NCI-H1436 treated with DMSO at 0.1 percent for 48 hours (cell line): ENCODE measurements at places on chromosomes 2 and 18.

DNA sequence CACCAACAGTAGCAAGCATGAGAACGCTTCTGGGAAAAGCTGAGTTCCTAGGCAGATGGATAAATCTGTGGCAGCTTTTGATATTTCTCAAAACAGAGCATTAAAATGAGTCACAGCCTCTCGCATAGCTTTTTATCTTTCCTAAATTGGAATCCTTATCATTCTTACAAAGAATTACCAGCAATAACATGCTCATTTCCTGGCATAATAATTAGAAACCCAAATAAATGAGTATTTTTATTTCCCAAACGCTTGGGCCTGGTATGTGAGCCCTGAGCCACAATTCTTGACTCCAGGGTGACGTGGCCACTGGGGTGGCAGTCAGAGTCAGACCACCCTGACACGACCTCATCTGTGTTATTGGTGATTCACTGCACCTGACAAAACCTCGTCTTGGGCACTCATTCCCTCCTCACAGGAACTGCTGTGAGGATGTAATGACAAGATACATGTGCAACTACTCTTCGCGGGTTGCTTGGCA lies 210.7 kb downstream of the ARL4C start:
- DNase-seq, result no peak

DNA sequence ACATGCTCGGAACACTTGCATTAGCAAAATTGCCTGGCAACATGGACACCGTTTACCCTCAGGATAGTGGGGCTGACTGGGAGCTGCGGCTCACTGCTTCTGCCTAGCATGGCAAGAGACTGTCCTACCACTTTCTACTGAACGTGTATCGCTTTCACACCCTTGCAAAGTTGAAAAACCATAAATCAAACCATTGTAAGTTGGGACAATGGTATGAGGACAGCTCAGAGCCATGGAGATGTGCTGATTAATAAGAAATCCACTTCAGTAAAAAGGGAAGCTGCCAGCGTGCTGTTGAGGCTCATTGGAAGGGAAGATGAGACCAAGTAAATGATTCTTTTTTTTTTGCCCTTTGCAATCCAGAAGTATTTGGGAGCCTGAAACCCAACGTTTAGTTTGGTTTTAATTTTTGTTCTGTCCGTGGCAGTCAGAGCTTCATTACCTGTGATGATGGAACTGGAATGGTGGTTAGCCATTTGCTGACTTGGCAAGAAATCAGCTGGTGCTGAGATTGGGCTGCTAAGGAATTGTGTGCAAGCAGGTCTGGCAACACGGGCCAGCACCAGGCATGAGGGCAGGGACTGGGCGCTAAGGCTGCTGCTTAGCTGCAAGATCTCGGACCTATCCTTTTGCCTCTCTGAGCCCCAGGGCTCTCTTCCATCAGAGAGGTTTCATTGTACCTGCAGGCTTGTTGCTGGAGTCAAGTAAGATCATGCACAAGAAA lies 75.5 kb upstream of the HS6ST1 start:
- no peak for DNase-seq

DNA sequence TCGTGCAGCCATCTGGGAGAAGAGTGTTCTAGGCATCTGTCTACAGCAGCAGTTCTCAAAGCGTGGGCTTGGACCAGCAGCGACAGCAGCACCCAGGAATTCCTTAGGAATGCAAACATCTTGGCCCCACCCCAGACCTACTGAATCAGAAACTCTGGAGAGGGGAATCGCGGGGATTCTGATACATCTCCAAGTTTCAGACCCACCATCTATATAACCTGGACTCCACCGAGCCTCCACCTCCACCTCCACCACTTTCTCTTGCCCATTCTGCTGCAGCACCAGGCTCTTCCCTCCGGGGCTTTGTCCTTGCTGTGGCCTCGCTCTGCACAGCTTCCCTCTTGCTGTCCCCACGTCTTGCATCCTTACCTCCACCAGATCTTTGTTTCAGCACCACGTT lies 256.4 kb downstream of the BCL2 start:
- DNase-seq, result no peak

DNA sequence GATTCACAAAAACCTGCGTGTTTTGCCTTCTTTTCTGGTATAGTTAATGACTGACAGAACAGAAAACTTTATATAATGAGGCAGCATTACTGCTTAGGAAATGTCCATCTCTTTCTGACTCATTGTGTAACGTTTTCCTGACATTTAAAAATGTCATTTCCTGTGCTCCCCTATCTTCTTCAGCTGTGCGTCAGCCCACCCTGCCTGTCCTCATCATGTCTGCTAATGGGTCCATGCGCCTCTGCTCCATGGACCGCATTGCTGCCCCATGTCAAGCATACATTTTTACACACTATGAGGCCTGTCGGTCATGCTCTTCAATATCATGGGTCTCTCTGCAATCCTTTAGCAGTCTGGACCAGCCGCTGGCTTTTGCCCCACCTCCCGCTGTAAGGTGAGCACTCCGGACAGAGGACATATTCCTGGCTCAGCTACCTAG lies 234.3 kb downstream of the CDCA7 start:
- DNase-seq, result no peak

DNA sequence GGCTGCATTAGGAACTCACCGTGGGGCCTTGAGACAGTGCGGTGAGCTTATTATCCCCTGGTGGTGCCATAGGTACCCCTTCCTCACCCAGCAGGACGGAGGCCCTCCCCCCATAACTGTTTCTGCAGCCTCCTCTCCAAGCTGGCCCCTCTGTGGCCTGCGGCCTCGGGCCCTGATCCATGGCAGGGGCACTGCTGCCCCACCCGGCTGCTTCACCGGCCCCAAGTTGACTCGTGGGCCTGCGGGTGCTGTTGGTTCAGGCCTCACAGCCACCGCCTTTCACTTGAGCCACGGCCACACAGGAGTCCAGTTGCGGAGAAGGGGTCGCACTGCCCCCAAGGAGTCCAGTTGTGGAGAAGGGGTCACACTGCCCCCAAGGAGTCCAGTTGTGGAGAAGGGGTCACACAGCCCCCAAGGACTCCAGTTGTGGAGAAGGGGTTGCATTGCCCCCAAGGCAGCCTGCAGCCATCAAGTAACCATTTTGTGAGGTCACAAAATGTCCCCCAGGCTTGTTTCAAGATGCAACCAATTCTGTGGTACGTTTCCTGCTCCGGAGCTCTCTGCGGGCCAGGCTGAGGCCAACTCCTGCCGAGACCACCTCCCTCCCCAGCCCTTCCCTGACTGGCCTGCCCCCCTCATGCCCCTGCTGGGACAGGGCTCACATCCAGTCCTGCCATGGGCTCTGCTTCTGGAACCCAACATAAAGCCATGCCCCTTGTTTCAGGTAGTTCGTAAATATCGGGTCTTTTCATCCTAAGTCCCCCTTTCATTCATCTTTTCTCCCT lies 4.6 kb downstream of the LRRFIP1 start:
- DNase-seq, result no peak

GRCh38 chr2:31388736-31389135 lies 25.8 kb downstream of the XDH start:
- no peak for DNase-seq

GRCh38 chr18:75544051-75544481 lies 116.6 kb upstream of the SMIM21 start:
- no peak for DNase-seq

DNA sequence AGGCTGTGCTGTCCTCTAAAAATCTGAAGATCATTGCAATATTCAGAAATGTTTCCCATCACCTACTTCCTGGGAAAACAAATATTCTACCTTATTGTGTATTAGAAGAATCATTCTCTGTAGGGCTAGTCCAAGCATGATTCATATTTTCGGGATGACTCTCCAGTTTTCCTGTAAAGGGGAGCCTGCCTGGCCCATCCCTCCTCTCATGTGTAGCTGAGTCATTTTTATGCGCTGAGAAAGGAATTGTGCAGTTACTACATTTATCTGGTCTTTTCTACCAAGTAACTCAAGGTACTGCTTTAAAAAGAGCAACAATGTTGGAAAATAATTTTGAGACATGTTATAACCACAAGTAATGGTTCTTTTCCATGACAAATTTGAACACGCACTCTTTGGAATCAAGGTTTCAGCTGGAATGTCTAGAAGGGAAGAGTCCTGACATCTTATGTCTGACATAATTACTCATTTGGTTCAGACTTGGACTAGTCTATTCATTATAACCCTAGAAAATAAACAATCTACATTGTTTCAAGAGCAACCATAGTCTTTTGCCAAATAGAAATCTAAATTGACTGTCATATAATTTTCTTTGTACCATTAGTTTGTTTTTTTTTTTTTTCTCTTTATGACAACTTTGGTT lies 6.6 kb downstream of the DSG3 start:
- DNase-seq, result no peak

- no peak for DNase-seq
Observed at GRCh38 chr2:67055387-67056304, 341.5 kb upstream of the ETAA1 start.

DNA sequence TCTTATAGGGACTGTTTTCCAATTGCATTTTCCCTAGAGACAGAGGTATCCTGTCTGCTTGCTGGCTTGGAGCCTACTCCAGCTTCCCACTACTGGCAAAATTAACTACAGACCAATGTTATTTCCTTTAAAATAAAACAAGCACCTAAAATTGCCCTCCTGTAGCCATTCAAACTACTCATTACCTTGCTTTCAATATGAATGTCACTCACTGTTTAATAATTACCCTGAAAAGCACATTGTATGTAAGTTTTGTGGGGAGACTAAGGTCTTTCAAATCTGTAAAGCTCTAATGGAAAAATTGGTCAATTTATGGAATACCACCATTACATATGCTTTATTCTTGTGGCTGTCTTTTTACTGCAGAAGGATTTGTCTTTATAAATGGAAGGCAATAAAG lies 87.3 kb downstream of the DOCK10 start:
- peak; percentile 67 for DNase-seq

DNA sequence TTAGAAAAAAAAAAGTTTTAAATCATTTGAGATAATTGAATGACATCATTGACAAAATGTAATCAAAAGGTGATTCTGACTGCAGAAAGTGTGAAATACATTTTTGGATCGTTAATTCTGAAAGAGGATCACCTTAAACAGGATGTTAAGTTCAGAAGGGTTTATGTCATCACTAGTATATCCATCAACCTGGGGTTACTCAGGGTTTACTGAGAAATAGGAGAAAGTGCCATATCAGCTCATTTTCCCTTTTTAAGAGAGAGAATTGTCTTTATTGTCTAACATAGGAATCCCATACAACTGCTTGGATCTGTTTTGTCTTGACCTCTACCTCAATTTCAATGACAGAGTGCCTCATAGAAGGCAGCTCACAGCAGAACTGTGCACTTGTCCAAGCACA lies 466.1 kb upstream of the LINC00305 start:
- no peak for DNase-seq

DNA sequence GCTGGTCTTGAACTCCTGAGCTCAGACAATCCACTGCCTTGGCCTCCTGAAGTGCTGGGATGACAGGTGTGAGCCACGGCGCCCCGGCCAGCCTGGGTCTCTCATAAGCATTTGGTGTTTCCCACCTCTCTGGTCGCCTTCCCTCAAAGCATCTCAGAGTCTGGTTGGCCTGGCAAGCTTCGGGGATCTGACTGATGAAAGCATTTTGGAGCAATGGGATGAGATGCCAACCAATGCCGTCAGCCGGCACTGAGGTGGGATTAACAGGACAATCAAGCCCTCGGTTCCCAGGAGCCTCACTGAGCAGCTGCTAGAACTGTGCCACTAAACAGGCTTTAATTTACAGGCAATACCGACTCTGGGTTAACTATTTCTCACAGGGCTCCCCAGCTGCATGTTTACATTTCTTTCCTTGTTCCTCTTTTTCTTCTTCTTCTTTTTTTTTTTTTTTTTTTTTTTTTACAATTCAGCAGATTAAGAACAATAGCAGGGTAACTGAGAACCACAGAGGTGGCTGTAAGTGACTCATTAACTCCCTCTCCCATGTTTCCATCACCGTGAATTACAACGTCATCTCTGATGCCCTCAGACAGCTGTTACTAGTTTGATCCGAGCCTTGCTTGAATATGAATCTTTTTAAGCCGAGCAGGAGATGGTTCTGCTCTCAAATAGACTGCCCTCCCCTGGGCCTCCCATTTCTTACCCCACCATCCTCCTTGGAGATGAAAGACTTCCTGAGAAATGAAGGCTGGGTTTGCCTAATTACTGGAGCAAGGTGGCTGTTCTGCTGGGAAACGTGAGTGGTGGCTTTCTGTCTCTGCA lies 37.9 kb downstream of the ODC1 start:
- DNase-seq, result no peak

DNA sequence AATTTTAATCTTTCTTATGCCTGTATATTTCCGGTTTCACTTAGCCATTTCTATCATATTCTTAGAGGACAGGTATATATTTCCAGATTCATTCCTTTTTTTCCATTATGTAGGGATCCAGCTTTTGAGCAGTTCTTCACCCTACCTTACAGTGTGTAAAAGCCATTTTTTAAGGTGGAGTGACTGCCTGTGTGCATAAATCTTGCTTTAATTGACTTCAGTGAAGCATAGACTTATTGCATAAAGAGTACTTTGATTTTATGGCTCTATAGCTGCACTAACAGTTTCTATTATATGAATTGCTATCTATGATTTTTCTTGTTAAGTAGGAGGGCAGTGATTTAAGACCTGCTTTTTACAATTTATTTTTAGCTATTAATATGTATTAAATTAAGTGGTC lies 132.6 kb downstream of the NYAP2 start:
- no peak for DNase-seq

- no peak for DNase-seq
Observed at GRCh38 chr2:11925295-11926066, 179.0 kb downstream of the LPIN1 start.

DNA sequence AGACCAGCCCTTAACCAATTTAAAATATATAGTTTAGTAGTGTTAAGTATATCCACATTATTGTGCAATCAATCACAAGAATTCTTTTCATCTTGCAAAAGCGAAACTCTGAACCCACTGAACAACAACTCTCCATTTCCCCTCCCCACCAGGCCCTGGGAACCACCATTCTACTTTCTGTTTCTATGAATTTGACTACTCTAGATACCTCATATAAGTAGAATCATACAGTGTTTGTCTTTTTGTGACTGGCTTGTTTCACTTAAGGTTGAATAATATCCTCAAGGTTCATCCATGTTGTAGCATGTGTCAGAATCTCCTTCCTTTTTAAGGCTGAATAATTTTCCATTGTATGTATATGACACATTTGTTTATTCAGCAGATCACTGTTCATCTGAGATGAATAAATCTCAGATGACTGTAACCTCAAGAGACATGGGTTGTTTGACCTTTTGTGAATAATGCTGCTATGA lies 8.1 kb upstream of the SOS1 start:
- no peak for DNase-seq

- DNase-seq, result no peak
Observed at GRCh38 chr2:68251855-68252399, 405 bp downstream of the PPP3R1 start.

DNA sequence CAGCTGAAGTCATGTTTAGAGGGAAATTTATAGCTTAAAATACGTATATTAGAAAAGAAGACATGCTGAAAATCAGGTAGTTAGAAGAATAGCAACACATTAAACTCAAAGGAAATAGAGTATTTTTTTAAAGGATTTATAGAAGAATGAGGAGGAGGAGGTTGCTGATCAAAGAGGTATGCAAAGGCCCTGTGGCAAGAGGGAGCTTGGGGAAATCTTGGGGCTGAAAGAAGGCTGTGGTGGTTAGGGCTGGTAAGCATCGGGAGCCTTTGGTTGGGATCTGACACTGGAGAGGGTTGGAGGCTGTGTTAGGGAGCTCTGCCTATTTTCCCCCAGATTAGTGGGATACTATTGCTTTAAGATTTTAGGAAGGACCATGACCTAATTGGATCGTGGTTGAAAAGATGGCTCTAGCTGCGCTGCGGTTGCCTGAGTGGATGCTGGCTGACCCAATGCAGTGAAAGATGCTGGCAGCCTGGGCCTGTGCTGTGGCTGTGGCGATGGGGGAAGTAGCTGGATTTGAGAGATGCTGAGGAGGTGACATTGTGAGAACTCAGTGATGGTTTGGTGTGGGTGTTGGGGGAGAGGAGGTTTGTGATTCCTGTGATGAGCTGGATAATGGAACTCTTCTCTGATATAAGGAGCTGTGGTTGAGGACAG lies 11.7 kb downstream of the DGKD start:
- DNase-seq, result no peak
